Fibroblast of skin of right quadriceps (primary cell): ENCODE measurements at places on chromosomes 12 and 14.

DNA sequence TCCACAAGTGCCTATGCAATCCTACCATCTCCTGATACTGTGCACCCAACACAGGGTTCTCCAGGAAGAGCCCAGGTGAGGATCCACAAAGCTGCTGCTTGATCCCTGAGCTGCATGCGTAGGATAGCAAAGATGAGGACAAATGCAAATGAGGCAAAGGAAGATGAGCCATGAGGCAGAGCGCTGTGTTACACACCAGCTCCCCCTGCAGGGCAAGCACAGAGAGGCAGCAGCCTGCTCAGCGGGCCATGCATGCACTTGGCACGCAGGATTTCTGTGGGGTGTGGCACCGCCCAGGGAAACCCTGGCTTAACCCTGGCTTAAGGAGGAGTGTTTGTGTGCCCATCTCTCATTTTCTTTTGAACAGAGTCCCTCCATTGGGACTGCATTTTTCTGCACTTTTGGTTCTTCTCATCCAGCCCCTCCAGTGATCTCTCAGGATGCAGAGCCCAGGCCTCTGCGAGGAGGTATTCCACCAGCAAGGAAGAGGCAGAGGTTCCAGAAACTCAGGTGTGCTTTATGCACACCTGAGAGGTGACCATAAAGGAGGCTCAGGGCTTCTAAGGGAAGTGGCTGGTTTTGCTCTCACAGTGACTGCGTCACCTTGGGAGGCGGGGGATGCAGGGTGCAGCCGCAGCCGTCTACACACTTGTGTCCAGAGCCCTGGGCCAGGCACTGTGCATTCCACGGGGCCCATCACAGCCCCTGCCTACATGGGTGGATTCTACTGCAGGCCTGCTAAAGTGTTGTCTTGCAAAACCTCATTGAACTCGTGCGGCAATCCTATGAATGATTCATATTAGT lies 973.3 kb upstream of the TMEM132C start:
- peak; percentile 65 for DNase-seq

DNA sequence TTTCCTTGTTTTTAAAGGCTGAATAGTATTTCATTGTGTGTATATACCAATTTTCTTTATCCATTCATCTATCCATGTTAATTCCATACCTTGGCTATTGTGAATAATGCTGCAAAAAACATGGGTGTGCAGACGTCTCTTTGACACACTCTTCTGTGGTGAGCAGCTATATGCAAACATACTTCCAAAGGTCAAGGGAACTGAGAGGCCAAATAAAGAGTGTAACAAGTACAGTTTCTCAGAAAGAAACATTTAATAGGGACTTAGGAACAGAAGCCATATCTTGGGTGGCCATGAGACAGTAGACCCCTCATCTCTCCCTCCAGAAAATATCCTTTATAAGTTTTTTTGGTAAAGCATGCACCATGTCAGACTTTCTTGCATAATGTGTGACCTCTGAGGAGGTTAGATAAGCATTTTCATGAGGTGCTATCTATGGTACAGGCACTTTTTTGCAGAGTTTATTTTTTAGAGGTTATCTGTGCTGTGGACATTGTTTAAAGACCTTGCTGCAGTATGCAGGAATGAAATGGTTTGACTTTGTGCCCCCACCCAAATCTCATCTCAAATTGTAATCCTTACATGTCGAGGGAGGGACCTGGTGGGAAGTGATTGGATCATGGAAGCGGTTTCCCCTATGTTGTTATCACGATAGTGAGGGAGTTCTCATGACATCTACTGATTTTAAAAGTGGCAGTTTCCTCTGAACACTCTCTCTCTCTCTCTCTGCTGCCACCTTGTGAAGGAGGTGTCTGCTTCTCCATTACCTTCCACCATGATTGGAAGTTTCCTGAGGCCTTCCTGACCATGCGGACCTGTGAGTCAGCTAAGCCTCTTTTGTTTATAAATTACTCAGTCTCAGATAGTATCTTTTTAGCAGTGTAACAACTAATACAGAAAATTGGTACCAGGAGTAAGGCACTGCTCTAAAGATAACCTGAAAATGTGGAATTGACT lies 1202.3 kb downstream of the GALC start:
- DNase-seq: no peak

- DNase-seq: no peak
These were observed 38.8 kb downstream of the CCNK start for GRCh38 chr14:99519931-99520421.

GRCh38 chr14:65927931-65928356 lies 515.4 kb downstream of the FUT8 start:
- DNase-seq: no peak

- peak; percentile 60 for DNase-seq
These were observed 37.4 kb downstream of the EPS8 start for GRCh38 chr12:15751741-15752140.

DNA sequence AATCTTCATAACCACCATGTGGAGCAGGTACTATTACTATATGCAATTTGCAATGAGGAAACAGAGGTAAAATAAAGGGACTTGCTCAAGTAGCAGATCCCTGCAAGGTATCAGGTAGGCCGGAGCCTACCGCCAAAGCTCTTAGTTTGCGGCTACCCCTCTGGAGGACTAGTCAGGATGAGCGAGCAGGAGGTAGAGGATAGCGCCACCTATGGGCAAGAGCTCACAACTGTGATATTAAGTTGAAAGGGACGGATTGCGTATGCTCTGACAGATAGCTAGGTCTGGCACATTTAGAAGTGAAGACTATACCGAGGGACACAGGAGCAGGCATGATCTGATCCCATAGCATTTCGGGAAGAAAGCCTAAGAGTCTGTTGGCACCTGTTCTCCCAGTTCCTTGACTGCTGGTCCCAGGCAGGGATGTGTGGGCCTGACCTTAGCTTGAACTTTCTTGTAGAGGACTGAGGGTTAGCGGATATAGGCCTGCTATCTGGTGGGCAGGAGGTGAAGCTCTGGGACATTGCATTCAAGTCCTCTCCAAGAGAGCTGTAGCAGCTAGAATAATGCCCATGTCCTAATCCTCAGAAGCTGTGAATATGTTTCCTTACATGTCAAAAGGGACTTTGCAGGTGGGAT lies 48.0 kb downstream of the SLC17A8 start:
- DNase-seq: peak; percentile 35
